ENCODE measurements at places on chromosomes 12 and 14. TPM values are rescaled to one million over a fixed set of nuclear protein-coding genes. Genes with fewer than 3 reads are reported as not detected.

GRCh38 chr12:111063295-111064026 is 143.1 kb upstream of the MYL2 start:
- DNase-seq: no peak

The MYH6 gene
- not detected for polyA plus RNA-seq

The NTF3 gene
- 28.7 TPM for polyA plus RNA-seq

DNA sequence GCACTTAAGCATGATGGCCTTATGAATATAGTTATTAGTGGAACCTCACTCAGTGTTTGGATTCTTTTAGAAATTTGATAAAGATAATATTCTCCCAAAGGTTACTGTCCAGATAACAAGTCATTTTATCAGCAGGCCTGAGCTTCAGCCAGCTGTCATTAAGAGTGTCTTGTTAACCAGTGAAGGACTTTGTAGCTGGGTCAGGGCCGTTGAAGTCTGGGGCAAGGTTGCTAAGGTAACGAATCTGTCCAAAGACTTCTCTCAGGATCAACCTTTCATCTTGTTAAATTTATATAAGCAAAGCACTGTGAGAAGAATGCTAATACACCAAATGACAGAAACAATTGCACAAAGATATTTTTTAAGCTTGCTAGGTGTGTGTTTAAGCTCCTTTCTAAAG is 271.3 kb upstream of the TMPO start:
- no peak for DNase-seq

DNA sequence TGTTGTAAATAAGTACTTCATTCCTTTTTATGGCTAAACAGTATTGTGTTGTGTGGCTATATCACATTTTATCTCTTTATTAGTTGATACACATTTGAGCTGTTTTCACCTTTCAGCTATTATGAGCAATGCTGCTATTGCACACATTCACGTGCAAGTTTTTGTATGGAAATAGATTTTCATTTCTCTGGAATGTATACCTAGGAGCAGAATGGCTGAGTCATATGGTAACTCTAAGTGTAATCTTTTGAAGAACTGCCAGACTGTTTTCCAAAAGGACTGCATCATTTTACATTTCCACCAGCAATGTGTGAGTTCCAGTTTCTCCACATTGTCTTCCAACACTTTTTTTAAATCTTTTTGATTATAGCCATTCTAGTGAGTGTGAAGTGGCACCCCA is 134.0 kb downstream of the SRGAP1 start:
- DNase-seq: peak; percentile 54

DNA sequence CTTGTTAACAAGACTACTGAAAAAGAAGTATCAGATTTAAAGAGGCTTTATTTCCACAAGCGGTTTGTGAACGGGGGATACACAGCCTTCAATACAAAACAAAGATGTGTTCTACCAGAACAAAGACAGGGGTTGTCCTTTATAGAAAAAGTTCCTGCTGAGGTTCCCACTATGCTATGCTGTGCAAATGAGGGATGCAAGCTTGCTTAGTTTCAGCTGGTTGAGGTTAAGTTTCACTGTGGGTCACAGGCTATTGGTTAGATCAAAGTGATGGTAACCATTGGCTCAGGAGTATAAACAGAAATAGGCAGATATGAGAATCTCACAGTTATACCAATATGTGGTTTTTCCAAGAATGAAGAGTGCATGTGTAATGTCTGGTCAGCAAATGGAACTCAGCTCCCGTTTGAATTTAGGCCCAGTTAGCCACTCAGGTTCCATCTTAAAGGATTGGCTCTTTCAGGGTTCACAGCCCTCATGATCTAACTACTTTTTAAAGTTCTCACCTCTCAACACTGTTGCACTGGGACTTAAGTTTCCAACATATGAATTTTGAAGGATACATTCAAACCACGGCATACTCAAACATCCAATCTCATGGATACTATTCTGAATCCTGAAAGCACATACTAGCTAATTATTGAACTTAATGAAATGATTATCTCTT is 215.4 kb upstream of the DCN start:
- DNase-seq: no peak

DNA sequence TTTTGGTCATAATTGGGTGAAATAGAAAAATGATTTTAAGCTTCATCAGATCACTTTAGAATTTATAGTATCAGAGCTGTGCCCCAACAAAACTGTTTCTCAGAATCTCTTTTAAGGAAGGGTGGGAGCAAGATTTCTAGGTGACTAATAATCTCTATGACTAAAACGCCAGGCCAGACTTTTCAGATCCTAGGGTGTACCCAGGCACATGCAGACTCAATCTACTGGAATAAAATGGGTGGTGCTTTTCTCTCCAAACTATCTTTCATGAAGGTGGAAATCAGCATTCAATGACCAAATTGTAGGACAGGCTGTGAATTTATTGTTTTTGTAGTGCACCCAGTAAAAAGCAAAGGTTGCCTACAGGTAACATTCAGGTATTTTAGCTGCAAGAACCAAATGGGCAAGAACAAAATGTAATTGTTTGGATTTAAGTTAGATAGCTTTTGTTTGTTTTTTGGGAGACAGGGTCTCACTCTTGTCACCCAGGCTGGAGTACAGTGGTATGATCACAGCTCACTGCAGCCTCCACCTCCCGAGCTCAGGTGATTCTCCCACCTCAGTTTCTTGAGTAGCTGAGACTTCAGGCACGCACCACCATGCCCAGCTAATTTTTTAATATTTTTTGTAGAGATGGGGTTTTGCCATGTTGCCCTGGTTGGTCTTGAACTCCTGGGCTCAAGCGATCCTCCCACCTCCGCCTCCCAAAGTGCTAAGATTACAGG is 49.5 kb downstream of the PPP2R5C start:
- DNase-seq: no peak

The PAPOLA gene
- 191 TPM for polyA plus RNA-seq

DNA sequence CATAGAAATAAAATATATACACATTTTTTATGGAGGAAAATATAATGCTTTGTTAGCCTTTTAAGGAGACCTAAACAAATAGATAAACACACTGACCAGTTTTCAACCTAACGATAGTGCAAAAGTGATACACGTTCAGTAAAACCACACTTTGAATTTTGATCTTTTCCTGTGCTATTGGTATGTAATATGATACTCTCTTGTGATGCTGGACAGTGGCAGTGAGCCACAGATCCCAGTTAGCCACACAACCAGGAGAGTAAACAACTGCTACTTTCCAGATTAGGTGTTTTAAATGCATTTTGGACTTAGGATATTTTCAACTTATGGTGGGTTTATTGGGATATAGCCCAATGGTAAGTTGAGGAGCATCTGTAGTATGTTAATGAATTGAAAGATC is 243.1 kb downstream of the ERC1 start:
- no peak for DNase-seq

The PIANP gene
- polyA plus RNA-seq: 1.2 TPM

- DNase-seq: no peak
Measured at GRCh38 chr12:33439587-33440011, at the start of gene SYT10. TSS of gene SYT10 (minus strand) at chr12:33439819. CDS start at chr12:33439522, 297 bp downstream.

GRCh38 chr14:99754141-99755067 is 38.8 kb upstream of the EML1 start:
- no peak for DNase-seq

The TMEM63C gene
- polyA plus RNA-seq: not detected

GRCh38 chr12:2145433-2145998 is 92.7 kb downstream of the CACNA1C start:
- DNase-seq: no peak

DNA sequence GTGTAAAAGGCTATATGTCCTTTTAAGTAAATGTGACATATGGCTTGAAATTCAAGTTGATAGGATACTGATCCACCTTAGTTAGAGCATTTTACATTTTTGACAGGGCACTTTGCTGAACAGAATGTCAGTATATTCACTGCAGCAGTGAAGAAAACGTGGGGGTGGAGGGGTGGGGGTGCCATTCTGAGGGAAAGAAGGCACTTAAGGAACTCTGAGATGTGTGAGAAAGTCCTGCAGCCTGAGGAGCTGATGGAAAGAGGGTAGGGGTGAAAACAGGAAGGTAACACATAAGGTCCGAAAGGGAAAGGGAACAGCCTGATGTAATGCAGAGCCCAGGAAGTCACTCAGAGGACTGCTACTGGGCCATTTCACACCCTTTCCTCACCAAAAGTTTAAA is 265.5 kb upstream of the GRIP1 start:
- DNase-seq: no peak

GRCh38 chr14:57962325-57963035 is 96.6 kb upstream of the SLC35F4 start:
- DNase-seq: no peak

The DDHD1 gene
- 11.1 TPM for polyA plus RNA-seq

Data from AG04450 (cell line).